MV-4-11 (cell line): ENCODE measurements at places on chromosomes 12 and 14.

- DNase-seq: no peak
Observed at GRCh38 chr14:94059998-94060397, 21.0 kb downstream of the DDX24 start.

GRCh38 chr12:16175840-16176239 lies 101.6 kb downstream of the SLC15A5 start:
- no peak for DNase-seq

- no peak for DNase-seq
Observed at GRCh38 chr12:117279606-117280005, 81.8 kb downstream of the NOS1 start.

DNA sequence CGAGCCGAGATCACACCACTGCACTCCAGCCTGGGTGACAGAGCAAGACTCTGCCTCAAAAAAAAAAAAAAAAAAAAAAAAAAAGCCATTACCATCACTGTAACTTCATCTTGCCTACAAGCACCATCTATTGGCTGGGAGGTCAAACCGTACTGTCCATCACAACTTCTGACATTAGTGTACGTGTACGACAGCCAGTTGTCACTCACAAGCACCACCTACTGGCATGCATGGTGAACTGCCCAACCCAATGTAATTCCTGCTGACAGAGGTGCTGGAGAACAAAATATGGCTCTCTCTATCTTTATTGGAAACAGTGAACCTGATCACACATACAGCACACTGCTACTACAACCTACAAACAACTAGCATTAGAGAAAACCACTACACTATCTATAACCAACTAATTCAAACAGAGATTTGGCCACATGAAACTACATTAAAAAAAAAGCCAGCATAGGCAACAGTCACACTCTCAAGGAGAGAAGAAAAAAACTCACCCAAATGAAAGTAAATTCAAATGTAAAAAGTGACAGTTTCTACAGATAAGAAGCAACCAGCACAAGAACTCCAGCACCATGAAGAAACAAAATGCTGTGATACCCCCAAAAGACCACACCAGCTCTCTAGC lies 82.3 kb downstream of the PUS7L start:
- DNase-seq: peak; percentile 26

GRCh38 chr12:47207340-47207717 lies 127.6 kb upstream of the AMIGO2 start:
- DNase-seq: peak; percentile 66

- no peak for DNase-seq
Observed at GRCh38 chr12:34397591-34398365, 375.5 kb downstream of the ALG10 start.
